ENCODE measurements at places on chromosomes 16 and 17.

GRCh38 chr17:6509921-6510320, 46.4 kb downstream of the PITPNM3 start:
- DNase-seq: no peak

GRCh38 chr16:81987706-81988105, 23.6 kb downstream of the SDR42E1 start:
- DNase-seq: no peak

- no peak for DNase-seq
Measured at GRCh38 chr17:71432378-71433315, 688.2 kb upstream of the SOX9 start.

DNA sequence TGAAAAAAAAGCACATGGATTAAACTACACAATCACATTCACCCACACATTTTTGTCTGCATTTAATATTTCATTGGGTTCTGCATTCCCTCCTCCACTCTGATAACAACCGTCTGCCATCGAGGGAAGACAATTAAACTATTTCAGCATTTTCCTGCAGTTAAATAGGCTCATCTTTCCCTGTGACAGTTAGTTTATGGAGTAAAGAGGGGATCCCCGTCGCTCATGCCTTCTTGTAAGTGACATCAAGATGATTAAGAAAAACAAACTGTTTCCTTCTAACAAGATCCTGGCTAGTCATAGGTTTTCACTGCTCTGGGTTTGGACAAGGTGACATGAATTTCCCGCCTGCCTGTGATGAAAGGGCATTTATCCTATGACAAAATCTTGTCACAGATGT, 98.0 kb upstream of the DYNLRB2 start:
- DNase-seq: no peak

DNA sequence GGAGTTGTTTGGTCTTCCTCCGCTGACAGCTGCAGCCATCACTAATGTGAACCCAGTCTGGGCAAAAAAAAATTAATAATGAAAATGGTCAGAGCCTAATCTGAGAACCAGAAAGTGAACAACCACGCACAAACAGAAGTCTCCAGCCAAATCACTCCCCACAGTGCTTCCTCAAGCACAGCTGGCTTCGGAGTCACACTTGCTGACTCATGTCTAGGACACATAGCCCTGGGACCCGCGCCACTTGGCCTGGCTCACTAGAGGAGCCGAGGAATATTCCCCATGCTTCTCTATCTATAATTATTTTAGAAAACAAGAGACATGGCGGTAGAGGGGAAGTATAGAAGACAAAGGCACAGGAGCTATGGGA, 109.1 kb downstream of the ZFHX3 start:
- peak; percentile 28 for DNase-seq

DNA sequence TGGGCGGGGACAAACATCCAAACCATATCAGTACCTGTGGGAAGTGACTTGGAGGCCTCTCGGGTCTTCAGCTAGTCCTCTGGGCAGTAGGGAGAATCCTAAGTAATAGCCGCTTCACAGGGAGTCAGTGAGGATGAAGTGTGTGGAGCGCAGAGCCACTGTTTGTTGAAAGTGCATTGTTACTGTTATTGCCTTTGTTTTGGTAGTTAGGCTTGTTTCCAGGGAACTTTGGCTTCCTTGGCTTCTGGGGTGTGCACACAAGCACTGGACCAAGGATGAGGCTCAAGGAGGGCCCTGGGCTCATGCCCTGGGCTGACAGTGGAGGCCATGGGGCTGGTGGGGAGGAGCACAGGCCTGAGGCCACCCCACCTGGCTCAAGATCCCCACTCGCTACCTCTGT, 141.6 kb downstream of the CLEC16A start:
- DNase-seq: no peak

DNA sequence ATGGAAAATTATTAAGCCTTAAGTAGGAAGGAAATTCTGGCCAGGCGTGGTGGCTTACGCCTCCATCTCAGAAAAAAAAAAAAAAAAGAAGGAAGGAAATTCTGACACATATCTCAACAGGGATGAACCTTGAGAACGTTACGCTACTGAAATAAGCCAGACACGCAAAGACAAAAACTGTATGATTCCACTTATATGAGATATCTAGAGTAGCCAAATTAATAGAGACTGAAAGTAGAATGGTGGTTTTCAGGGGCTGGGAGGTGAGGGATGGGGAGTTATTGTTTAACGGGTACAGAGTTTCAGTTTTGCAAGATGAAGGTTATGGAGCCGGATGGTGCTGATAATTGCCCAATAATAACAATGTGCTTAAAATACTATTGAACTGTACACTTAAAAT, 16.2 kb upstream of the HNF1B start:
- DNase-seq: no peak

DNA sequence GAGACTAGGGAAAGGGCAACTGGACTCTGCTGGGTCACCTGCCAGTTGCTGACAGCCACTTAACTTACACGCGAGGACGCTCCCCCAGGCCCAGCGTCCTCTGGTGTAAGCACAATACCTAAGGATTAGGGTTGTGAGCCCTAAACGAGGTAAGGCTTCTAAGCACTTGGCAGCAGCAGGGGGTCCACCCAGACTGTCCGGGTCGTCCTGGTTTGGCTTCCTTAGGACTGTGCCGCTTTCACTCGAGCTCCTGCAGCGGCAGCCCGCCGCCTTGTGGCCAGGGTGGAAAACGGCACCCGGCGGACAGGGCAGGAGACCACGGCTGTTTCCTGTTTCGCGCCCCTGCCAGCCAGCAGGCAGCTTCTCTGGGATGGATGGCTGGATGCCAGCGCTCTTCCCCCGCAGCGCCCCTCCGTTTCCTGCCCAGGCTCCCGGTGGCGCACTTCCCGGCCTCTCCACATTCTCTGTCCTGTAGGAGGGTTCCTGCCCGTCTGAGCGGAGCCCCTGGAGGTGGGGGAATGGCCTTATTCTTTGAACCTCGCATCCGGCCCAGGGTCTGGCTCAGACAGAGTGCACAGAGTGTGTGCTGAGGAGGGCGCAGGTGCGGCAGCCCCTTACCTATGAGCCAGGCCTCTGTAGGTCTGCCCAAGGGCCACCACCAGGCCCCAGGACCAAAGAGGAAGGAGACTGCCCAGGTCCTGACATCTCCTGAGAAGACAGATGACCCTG, 47.0 kb upstream of the AMZ2 start:
- DNase-seq: peak; percentile 74
